Panc1 (cell line): ENCODE measurements at places on chromosomes 5 and 9. TPM values are rescaled to one million over a fixed set of nuclear protein-coding genes. Genes with fewer than 3 reads are reported as not detected.

The PCDHGA3 gene
- not detected for total RNA-seq

The ADRB2 gene
- total RNA-seq, result 1.0 TPM

The WHRN gene
- 18.0 TPM for total RNA-seq

The CORO2A gene
- total RNA-seq, result 2.0 TPM

The NME5 gene
- 1.7 TPM for total RNA-seq

The BTNL9 gene
- 37.5 TPM for total RNA-seq

The SNCAIP gene
- total RNA-seq, result not detected

The ACOT12 gene
- total RNA-seq, result 0.74 TPM

The LHX3 gene
- total RNA-seq, result 0.13 TPM

The NUTM2G gene
- total RNA-seq, result not detected

- no peaks in the 10 kb centered on the region for H3K4me1 ChIP-seq
- H3K4me3 ChIP-seq, result no peak overlapping the region
- no peaks in the 10 kb centered on the region for H3K36me3 ChIP-seq
These were observed 46.5 kb downstream of the AUH start for GRCh38 chr9:91315191-91315590.

GRCh38 chr9:84397151-84397728 is 56.7 kb upstream of the SLC28A3 start:
- no peak overlapping the region for H3K27ac ChIP-seq
- H3K36me3 ChIP-seq, result no peaks in the 10 kb centered on the region
- no peaks in the 10 kb centered on the region for H3K4me1 ChIP-seq
- peak; percentile 36 for DNase-seq
- no peak overlapping the region for H3K4me3 ChIP-seq
- H3K27me3 ChIP-seq, result no peaks in the 10 kb centered on the region

- H3K27ac ChIP-seq, result no peak overlapping the region
- H3K36me3 ChIP-seq, result no peaks in the 10 kb centered on the region
- H3K27me3 ChIP-seq, result no peaks in the 10 kb centered on the region
- no peaks in the 10 kb centered on the region for H3K4me1 ChIP-seq
- DNase-seq, result no peak
- H3K4me3 ChIP-seq, result no peak overlapping the region
These were observed 9.8 kb upstream of the CRHBP start for GRCh38 chr5:76943006-76943405.

DNA sequence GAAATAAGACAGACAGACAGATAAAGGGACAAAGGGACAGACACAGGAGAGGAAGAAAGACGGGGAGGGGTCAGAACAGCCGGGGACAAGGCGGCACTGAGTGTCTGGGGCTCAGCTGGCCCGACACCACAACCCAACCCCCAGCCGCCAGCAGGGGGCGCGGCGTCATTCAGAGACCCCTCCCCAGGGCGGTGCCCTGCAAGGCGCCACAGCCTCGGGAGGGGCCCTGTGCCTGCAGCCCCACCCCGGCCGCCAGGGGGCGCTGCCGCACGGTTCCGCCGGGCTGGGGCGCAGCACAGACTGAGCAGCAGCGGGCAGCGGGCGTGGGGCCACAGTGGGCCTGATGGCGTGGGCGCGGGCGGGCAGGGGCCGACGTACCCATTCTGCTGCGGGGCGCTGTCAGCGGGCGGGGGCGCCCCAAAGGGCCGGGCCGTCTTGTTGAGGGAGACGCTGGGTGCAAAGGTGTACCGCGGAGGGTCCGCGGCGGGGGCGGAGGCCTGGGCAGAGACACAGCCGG is 5.9 kb downstream of the PDLIM7 start:
- H3K4me3 ChIP-seq, result no peak overlapping the region
- peaks cover 3% of the 10 kb centered on the region; the same call in 1 of the 2 replicates for H3K36me3 ChIP-seq
- H3K27me3 ChIP-seq, result no peaks in the 10 kb centered on the region
- H3K27ac ChIP-seq, result no peak overlapping the region
- DNase-seq, result no peak

DNA sequence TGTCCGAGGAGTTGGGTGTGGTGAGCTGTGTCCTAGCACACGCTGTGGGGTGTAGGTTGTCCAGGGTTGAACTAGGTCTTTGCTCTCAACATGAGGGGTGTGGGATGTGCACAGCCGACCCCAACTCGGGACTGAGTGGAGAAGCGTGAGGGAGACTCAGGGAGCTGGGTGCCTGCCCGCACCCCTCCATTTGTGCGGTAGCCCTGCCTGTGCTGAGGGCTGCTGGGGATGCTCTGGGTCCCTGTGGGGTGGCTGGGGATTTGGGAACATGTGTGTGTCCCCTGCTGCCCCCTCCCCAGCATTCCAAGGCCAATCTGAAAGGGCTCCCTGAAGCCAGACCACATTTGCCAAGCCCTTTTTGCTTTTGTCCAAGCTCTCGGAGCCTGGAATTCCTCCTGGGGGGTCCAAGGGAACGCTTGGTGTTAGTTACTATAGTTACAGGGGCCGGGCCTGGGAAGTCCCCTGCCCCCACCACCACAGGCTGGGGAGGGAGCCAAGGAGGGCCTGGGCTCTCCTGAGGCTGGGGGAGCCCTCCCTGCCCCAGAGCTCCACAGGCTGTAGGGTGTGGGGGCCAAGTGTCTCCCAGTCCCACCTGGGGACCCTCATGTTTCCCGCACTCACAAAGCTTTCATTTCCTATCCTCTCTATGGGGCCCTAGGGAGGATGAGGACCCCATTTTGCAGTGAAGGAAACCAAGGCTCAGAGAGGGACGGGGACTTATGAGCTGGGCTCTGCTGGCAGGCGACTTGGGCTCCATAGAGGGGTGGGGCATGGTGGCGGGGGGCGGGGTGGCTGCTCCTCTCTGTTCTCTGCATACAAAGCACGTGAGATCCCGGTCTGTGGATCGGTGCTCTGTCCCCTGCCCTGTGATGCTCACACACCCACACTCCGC is 1.1 kb downstream of the CRB2 start:
- no peak for DNase-seq
- H3K4me3 ChIP-seq, result no peak overlapping the region
- H3K27ac ChIP-seq, result no peak overlapping the region
- H3K27me3 ChIP-seq, result no peaks in the 10 kb centered on the region
- H3K36me3 ChIP-seq, result no peaks in the 10 kb centered on the region
- 0 out of 2 replicates have a peak, but pooled peaks cover 4% of the 10 kb centered on the region for H3K4me1 ChIP-seq

DNA sequence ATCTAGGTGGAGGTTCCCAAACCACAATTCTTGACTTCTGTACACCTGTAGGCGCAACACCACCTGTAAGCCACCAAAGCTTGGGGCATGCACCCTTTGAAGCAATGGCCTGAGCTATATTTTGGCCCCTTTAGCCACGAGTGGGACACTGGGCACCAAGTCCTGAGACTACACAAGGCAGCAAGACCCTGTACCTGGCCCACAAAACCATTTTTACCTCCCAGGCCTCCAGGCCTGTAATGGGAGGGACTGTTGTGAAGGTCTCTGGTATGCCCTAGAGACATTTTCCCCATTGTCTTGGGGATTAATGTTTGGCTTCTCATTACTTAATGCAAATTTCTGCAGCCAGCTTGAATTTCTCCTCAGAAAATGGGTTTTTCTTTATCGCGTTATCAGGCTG is 24.6 kb upstream of the FAM151B start:
- no peak for DNase-seq
- H3K4me3 ChIP-seq, result no peak overlapping the region
- peaks cover 18% of the 10 kb centered on the region for H3K36me3 ChIP-seq
- no peaks in the 10 kb centered on the region for H3K4me1 ChIP-seq
- H3K27ac ChIP-seq, result no peak overlapping the region

DNA sequence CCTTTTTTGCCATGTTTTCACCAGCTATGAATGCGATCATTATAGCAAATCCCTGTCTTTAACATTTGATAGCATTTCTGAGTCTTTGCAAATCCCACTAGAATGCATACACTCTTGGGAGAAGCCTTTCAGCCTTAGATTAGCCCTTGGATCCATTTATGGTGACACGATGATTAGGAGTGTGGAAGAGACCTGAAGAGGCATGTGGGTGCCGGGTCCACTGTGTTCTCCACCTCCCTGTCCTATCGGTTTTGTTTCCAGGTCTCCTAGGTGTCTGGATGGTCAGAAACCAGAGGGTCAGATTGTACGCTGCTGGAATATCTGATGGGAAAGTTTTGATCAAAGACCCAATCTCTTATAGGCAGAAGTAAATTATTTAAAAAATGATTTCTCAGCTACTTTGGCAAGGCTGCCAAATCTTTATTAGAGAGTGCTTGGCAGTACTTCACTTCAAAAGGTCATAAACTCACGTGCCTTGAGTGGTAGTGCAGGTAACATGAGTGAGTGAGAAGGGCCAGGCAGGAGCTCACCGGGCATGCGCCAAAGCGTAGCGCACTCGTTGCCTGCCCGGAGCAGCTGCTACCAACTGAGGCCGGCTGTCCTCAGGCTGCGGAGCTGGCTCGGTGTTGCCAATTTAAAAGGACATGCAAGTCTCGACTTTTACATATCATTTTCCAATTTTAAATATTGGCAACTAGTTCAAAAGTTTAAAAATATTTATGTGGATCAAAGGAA is 51.3 kb downstream of the PCSK5 start:
- no peak for DNase-seq
- H3K27me3 ChIP-seq, result no peaks in the 10 kb centered on the region
- H3K4me3 ChIP-seq, result no peak overlapping the region
- H3K4me1 ChIP-seq, result no peaks in the 10 kb centered on the region
- no peak overlapping the region for H3K27ac ChIP-seq
- no peaks in the 10 kb centered on the region for H3K36me3 ChIP-seq

GRCh38 chr9:8428389-8428788 is 628.8 kb upstream of the DMAC1 start:
- no peaks in the 10 kb centered on the region for H3K4me1 ChIP-seq
- no peak overlapping the region for H3K4me3 ChIP-seq
- DNase-seq, result no peak
- no peaks in the 10 kb centered on the region for H3K36me3 ChIP-seq
- H3K27me3 ChIP-seq, result no peaks in the 10 kb centered on the region
- no peak overlapping the region for H3K27ac ChIP-seq

DNA sequence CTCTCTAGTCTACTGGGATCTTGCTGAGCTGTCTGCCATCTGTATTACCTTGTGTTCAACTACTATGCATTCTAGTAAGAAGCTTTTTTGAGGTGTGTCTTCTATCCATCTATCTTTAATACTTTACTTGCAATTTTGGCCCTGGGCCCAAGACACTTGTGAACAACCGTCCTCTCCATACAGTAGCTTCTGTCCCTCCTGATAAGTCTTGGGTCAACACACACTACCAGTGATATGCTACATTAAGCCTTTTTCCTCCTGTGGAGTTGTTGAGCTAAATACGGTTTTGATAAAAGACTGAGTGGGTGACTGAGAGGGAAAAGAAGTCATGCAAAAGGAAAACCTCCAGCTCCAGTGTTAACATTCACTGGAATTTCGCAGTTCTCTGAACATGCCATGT is 133.3 kb upstream of the PCA3 start:
- no peak overlapping the region for H3K27ac ChIP-seq
- no peak overlapping the region for H3K4me3 ChIP-seq
- H3K4me1 ChIP-seq, result no peaks in the 10 kb centered on the region
- no peaks in the 10 kb centered on the region for H3K27me3 ChIP-seq

DNA sequence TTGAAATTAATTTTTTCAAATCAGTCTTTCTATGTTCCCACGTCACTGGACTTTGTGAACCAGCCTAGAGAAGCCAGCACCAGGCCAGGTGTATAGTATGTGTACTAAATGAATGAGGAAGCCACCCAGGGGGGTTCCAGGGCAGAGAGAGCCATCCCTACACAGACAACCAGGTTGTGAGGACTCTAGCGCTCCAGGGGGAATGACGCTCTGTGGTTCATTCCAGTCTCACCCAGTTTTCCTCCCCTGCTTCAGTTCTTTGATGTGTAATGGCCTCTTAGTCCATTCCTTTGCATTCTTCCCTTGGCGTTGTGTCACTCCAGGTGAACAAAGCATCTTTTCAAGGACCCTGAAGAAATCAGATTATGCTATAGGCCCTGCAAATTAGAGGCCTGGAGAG is 330.6 kb downstream of the NSG2 start:
- no peaks in the 10 kb centered on the region for H3K4me1 ChIP-seq
- no peak overlapping the region for H3K27ac ChIP-seq
- H3K36me3 ChIP-seq, result no peaks in the 10 kb centered on the region
- DNase-seq, result no peak
- H3K4me3 ChIP-seq, result no peak overlapping the region
- H3K27me3 ChIP-seq, result peaks cover 2% of the 10 kb centered on the region; the same call in 1 of the 2 replicates

- no peaks in the 10 kb centered on the region for H3K27me3 ChIP-seq
- no peaks in the 10 kb centered on the region for H3K36me3 ChIP-seq
- H3K27ac ChIP-seq, result no peak overlapping the region
- peaks cover 12% of the 10 kb centered on the region for H3K4me1 ChIP-seq
These were observed 84.9 kb upstream of the BASP1 start for GRCh38 chr5:17132444-17133083.

DNA sequence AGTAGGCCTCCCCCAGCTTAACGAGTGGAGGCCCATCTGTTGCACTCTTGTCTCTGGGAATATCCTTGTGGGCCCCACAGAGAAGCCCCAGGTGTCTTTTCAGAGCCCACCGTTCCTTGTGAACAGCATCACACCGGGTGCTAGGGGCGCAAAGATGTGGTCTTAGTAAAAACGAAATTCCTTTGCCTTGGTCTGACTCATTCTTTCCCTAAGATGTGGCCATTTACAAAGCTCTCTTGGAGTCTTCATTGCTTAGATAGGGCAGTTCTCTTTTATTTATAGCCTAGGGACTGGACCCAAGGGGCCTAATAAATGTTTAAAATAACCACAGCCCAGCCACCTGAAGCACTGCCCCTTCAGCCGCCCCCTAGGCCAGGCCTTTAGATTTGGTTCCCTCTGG is 52.8 kb upstream of the RPL26L1 start:
- peak overlapping the region; percentile 75 for H3K27ac ChIP-seq
- no peak overlapping the region for H3K4me3 ChIP-seq
- H3K27me3 ChIP-seq, result no peaks in the 10 kb centered on the region
- DNase-seq, result no peak
- H3K4me1 ChIP-seq, result peaks cover 66% of the 10 kb centered on the region

GRCh38 chr9:81522716-81523551 is 166.4 kb downstream of the TLE1 start:
- no peaks in the 10 kb centered on the region for H3K27me3 ChIP-seq
- DNase-seq, result no peak
- H3K4me1 ChIP-seq, result no peaks in the 10 kb centered on the region
- no peak overlapping the region for H3K27ac ChIP-seq
- H3K4me3 ChIP-seq, result no peak overlapping the region

DNA sequence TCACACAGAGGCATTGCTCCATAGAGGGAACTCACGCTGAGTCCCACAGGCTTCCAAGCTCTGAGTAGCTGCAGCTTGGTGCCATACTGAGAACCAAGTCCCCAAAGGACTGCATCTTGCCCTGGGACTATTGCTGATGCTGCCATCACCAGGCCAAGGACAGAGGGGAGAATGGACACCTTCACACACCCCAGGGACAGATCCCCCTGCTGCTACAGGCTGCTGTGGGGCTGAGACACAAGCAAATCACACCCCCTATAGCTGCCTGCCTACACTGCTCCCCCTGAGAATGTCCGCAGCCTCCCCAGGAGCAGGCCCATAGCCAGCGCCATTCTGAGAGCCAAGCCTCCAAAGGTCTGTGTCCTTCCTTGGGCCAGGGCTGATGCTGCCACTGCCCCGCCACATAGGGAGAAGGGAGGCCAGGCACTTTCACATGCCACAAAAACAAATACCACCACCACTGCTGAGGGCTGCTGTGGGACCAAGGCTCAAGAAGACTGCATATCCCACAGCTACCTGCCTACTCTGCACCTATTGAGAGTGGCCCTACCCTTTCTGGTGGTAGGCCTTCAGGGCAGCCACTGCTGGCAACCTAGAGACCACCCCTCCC is 81.5 kb downstream of the SYK start:
- no peak overlapping the region for H3K27ac ChIP-seq
- H3K36me3 ChIP-seq, result no peaks in the 10 kb centered on the region
- no peak for DNase-seq
- no peaks in the 10 kb centered on the region for H3K4me1 ChIP-seq
